ENCODE measurements at places on chromosomes 5 and 9. TPM values are rescaled to one million over a fixed set of nuclear protein-coding genes. Genes with fewer than 3 reads are reported as not detected.

The SLC6A18 gene
- total RNA-seq = not detected

The MPDZ gene
- 57.9 TPM for total RNA-seq

The GARNL3 gene
- 2.7 TPM for total RNA-seq

The CRHBP gene
- total RNA-seq = under 0.01 TPM

The IFNB1 gene
- total RNA-seq = not detected

The GFPT2 gene
- 24.8 TPM for total RNA-seq

The SLC36A3 gene
- total RNA-seq = not detected

The PDGFRB gene
- 0.63 TPM for total RNA-seq

The CD72 gene
- not detected for total RNA-seq

The TAF11L5 gene
- total RNA-seq = not detected

The DBH gene
- total RNA-seq = not detected

The ANKRD34B gene
- not detected for total RNA-seq

The PAEP gene
- total RNA-seq = not detected

The CACFD1 gene
- total RNA-seq = 7.7 TPM

The ASPN gene
- total RNA-seq = not detected

The ADAMTSL2 gene
- 0.75 TPM for total RNA-seq

The ESM1 gene
- 214 TPM for total RNA-seq

The CMYA5 gene
- total RNA-seq = under 0.01 TPM

The RLN1 gene
- not detected for total RNA-seq

The CKMT2 gene
- total RNA-seq = not detected

The TGFBI gene
- 96.9 TPM for total RNA-seq

The FAM169A gene
- total RNA-seq = 0.45 TPM

The TOR4A gene
- total RNA-seq = 27.6 TPM

The FCN2 gene
- total RNA-seq = not detected

The ROPN1L gene
- 0.45 TPM for total RNA-seq

The CTNND2 gene
- not detected for total RNA-seq

The CDKN2AIPNL gene
- total RNA-seq = 46.6 TPM

The LHX3 gene
- total RNA-seq = not detected

The NDUFA8 gene
- total RNA-seq = 45.3 TPM

The ADAMTS6 gene
- total RNA-seq = 77.9 TPM

The GRM6 gene
- total RNA-seq = not detected

The OTP gene
- not detected for total RNA-seq

The NOXA1 gene
- 0.18 TPM for total RNA-seq

The ABCA1 gene
- total RNA-seq = 15.3 TPM

The SLC25A48 gene
- total RNA-seq = not detected

The IDNK gene
- total RNA-seq = 2.9 TPM

The RORB gene
- under 0.01 TPM for total RNA-seq

The NR5A1 gene
- not detected for total RNA-seq

The FBLL1 gene
- 0.47 TPM for total RNA-seq

The IFNA21 gene
- total RNA-seq = not detected

The LIFR gene
- total RNA-seq = 25.8 TPM

The C9orf152 gene
- not detected for total RNA-seq

The GABRB2 gene
- not detected for total RNA-seq

The PCDHA7 gene
- total RNA-seq = 0.27 TPM

The NMUR2 gene
- not detected for total RNA-seq

The SEMA5A gene
- 12.7 TPM for total RNA-seq

The CEL gene
- 0.28 TPM for total RNA-seq

The S1PR3 gene
- total RNA-seq = 72.5 TPM

The MEGF10 gene
- 0.36 TPM for total RNA-seq

The SCGB3A1 gene
- not detected for total RNA-seq

The TRIM36 gene
- total RNA-seq = 0.36 TPM
